ENCODE measurements at places on chromosomes 7 and 10.

DNA sequence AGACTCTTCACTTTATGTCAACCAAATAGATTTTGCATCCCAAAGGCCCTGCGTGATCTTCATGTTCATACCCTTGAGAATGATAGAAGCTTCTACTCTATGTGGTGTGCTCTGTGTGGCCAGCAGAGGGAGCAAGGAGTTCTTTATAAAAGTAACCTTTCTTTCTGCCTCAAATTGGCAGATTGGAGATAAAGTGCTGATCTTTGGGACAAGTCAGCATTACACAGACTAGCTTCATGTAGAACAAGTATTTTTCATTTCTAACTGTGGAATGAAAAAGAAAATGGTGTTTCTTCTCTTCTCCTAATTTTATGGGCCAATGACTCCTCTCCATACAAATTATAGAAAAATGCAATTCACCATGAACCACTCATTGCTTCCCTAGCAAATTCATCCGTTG is 1214.1 kb downstream of the SORCS1 start:
- DNase-seq, result peak; percentile 28

- DNase-seq, result no peak
These were observed 11.6 kb upstream of the ADAMTS14 start for GRCh38 chr10:70660722-70661121.

DNA sequence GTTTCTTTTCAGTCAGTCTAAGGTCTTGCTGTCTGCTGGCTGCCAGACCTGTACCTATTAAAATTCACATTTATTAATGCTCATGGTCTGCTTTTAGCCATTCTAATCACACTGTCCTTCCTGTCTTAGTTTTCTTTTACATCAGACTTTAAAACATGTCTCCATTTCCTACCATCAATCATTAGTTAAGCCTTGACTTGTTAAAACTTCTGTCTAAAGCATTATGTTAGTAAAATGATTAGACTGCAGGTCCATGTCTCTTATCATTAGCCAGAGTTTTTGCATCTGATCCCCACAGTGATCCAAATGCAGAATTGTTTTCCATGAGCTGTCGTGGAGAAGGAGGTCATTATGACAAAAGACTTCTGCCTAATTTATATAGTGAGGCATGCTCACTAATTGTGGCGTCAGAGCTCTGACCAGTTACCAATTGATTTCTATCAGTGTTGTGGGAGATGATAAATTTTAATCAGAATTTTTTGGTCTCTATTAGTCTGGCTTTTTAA is 226.5 kb downstream of the DKK1 start:
- no peak for DNase-seq

DNA sequence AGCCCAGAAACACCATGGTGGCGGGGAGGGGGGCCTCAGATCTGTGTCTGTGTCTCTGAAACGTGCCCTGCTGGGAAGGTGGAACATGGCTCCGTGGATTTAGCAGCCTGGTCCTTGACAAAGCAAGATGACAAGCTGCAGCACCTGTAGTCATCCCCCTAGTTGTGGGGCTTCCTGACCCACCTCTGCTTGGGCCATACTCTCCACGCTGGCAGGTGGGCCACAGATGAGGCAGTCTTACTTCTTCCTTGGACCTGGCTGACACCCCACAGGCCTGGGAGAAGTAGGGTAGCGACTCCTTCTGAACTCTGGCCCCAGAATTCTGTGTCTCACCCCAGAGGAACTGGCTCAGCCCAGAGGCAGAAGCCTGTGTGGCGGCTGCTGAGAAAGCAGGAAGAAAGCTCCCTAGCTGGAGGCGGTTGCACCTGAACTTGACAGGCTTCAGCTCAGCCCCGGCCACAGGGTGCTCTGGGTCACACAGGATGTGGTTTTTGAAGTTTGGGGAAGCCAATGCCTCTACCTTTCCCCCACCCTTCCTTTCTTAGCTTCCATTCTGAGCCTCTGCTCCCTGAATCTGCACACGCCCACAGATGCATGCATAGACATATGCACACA is 113.9 kb downstream of the ABLIM1 start:
- no peak for DNase-seq

DNA sequence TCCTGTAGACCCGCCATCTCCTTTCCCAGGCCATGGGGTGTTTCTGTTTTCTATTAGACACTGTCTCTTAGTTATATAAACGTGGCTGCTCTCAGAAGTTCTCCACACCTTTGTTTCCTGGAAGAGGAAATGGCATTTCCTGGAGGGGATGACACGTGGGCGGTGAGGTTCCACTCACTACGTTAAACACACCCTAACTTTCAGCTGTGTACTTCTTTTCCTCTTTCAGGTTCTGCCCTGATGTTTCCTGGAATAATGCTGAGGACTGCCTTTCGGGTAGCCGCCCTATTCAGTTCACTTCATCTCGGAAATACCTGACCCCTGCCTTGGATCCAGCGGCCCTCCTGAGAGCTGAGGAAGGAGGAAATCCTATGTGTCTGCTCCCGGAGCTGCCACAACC is 3.4 kb upstream of the PRKCQ start:
- no peak for DNase-seq

GRCh38 chr7:31065021-31065593 is 13.0 kb downstream of the ADCYAP1R1 start:
- no peak for DNase-seq

DNA sequence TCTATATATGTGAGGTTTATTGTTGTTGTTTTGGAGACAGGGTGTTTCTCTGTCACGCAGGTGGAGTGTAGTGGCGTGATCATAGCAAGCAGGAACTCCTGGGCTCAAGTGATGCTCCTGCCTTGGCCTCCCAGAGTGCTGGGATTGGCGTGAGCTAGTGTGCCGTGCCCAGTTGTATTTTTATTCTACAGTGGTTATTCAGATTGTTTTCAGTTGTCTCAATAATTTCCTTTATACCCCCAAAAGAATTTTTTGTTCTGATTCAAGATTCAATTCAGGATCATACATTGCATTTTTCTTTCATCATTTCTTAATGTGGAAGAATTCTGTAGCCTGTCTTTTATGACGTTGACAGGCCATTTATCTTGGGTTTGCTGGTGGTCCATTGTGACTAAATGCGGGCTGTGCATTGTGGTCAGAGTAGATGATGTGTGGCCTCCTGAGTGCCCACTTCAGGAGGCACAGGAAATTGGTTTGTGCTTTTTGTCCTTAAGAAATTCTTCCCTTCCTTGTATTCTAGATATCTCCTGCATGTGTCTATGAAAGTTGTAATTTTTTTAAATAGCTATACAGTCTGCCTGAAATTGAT is 22.9 kb downstream of the RBM33 start:
- DNase-seq, result no peak

GRCh38 chr7:144735505-144736276 is 100.2 kb downstream of the TPK1 start:
- no peak for DNase-seq

GRCh38 chr10:5968037-5968680 is 9.2 kb downstream of the IL15RA start:
- DNase-seq, result no peak

DNA sequence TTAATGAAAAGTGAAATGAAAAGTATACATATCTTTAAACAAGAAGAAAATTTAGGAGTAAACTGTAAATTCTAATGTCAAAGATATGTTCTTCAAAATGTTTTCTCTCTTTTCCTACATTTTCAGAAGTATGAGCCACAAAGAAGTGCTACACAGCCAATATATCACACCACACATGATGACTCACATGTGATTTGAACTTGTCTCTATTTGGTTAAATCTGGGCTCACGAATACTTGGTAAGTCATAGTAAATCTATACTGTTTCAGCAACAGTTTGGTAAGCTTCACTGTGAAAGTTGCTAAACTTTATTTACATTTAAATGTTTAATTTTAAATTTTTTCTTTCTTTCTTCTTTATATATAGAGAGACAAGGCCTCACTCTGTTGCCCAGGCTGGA is 380.6 kb upstream of the IGFBP3 start:
- peak; percentile 44 for DNase-seq

All from stromal cell of bone marrow (primary cell).